RWPE1 (cell line): ENCODE measurements at places on chromosomes 3 and 15.

DNA sequence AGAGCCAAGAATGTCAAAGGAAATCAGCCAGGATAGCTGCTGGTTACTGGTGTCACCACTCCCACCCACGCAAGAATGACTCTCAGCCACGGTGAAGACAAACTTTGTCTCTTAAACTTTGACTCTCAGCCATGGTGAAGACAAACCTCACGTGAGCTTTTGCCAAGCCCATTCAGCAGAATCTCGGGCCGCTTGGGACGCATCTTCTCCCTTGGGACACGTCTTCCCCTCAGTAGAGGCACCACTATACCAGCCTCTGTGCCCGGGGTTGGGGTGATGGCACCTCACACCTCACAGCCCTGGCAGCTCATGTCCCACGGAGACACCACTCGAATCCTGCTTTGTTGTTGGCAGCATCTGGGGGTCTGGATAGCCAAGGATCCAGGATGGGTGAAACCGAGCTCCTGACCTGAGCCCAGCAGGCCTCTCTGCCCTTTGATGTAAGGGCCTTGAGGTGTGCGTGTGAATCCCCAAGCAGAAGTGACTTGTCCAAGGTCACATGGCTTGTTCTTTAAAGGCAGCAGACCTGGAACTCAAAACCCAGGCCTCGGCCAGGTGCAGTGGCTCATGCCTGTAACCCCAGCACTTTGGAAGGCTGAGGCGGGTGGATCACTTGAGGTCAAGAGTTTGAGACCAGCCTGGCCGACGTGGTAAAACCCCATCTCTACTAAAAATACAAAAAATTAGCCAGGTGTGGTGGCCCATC, 21.8 kb downstream of the RBPMS2 start:
- DNase-seq: no peak

GRCh38 chr3:64382153-64382552, 156.9 kb upstream of the PRICKLE2 start:
- no peak for DNase-seq

DNA sequence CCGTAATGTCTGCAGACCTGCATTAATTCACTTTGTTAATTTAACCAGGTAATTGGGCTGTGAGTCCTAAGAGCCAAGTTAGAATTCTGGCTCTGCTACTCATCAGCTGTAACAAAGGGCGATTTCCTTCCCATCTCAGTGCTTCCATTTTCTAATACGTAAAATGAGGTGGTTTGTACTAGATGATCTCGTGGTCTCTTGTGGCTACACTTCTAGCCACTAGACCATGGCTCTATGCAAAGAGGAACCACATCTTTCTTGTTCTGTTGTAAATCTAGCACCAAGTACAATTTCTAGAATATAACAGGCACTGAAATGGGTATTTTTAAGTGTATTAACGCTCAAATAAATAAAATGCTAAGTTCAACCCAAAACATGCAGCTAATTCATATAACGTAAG, 174.4 kb upstream of the THBS1 start:
- no peak for DNase-seq

DNA sequence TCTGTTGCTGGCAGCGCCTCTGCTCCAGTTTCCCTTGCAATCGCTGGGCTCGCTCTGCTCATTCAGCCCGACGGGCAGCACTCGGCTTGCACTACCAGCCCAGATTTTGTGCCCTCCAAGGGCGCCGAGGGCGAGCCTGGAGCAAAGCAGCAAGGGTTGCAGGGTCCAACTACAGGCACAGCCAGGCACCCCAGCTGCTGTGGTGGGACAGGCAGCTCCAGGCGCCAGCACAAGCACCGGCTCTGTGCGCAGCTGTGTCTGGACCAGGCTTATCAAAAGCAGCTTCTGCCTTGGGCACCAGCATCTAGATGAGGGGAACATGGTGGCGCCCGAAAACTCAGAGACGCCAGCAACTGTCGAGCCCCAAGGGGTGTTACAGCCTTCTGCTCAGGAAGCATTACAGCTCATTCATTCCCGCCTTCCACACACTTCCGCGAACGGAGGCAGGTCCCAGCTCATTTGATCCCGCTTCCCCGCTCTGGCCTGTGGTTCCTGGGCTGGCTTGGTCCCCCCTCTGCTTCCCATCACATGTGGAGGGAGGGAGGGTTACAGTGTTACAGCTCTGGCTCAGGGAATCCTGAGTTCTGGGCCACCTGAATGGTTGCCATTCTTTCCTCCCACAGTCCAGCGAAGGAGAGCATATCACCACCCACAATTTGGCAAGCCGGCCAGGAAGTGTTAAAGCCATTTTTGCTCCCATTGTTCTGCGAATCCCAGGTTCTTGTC, 409.9 kb upstream of the ALCAM start:
- DNase-seq: no peak

DNA sequence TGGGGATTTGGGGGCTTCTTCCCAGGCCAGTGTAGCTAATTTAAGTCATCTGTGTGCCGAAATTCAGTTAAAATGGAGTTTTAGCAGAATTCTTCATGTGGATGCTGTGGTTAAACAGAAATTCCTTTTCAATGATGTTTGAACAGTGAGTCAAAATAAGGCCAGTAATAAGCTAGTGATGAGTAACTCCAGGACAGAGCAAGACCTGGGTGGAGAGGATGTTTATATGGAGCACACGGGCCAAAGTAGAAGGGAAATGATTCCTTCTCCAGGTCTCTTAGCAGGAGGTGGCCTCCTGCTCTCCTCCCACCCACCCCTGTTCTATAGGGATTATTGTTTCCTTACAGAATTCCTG, 31.9 kb upstream of the UACA start:
- DNase-seq: peak; percentile 94

DNA sequence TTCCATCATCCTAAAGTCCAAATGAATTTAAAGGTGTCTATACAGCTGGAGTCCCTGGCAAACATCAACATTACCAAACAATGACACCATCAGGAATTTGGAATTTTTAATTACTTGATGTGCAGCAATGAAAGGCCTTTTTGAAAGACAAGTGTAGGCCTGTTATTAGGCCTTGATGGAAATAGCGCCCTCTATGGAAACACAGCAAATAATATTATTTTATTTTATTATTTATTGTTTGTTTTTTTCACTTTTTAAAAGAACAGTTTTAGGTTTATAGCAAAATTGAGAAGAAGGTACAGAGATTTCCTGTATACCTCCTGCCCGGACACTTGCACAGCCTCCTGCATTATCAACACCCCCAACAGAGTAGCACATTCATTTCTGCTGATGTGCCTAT, 18.1 kb upstream of the OR5AC2 start:
- no peak for DNase-seq

- peak; percentile 71 for DNase-seq
Observed at GRCh38 chr15:62063825-62064635, 2.7 kb upstream of the C2CD4A start.

DNA sequence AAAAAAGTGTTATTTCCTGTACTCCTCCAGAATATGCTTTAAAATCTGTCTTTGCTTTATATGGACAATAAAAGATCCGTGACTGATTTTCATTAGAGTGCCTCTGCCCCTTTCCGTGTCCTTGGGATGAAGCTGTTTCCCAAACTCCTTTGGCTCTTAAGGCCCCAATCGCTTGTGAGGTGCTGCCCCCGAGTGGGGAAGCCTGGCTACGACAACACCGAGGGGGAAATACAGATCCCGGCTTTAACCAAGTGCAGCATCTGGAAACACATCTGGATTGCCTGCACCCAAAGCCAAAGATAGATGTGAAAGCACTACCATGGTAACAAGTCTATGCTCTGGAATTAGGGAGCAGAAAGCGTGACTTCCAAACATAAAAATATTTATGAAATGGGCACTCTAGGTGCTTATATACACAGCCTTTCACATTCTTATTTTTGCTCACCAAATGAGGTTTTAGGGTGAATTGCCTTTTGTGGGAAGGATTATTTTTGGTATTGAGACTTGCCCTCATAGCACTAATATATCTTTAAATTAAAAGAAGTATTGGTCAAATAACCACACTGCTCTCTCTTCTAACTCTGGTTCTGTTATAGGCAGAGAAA, 40.6 kb upstream of the ADCY5 start:
- peak; percentile 65 for DNase-seq

DNA sequence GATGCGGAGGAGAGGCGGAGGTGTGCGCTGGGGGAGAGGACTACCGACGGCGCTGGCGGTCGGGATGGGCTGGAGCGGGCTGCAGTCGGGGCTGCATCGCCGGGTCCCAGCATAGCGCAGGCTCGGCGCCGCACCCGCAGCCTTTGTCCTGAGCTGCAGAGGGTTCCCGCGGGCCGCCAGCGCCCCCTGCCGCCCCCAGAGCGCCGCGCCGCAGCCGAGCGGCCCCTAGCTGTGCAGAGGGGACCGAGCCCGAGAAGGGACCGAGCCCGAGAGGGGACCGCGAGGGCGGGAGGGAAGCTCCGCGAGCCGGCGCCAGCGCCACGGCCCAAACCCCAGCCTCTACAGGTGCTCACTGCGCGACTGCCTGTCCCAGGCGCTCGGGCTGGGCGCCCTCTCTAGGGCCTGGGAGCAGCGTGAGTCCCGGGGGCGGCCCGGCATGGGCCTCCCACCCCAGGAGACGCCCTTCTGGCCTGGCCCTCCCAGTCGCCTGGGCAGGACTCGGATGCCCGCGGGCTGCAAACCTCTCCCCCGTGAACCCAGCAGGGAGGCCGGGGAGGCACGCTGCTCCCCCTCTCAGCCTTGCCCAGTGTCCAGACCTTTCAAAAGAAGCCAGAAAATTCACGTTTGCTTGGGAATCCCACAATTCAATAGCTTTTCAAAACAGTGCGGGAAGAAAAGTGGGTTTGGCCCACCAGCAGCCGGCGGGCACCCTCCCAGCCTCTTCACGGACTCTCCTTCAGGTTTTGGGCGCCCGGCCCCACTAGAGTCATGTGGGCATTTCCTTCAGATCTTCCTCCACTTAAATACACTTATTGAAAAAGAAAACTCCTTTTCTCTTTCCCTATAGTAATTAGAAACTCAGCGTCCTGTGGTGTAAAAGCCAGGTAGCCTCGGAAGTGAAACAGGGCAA, 134.7 kb downstream of the TPRA1 start:
- DNase-seq: peak; percentile 84

GRCh38 chr3:71090207-71090606, 493.3 kb downstream of the FOXP1 start:
- DNase-seq: no peak

- no peak for DNase-seq
Observed at GRCh38 chr15:65055201-65055870, 10.1 kb downstream of the SLC51B start.

DNA sequence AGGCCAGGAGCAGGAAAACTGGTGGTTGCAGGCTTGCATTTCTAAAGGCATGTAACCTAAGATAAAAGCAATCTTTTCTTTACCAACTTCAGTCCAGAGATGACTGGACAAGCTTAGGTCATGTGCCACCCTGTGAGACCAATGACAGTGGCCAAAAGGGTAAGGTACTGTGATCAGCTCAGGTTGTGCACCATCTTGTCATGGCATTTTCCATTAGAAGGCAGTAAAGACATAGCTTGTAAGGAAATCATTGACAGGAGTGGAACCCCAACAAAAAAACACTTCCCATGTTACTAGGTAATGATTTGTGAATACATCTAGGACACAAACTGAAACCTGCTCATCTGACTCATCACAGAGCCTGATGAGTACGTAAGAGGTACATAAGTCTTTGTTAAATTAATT, 35.2 kb downstream of the SSR3 start:
- DNase-seq: no peak

GRCh38 chr15:28983432-28984311, 97.9 kb downstream of the APBA2 start:
- DNase-seq: no peak

DNA sequence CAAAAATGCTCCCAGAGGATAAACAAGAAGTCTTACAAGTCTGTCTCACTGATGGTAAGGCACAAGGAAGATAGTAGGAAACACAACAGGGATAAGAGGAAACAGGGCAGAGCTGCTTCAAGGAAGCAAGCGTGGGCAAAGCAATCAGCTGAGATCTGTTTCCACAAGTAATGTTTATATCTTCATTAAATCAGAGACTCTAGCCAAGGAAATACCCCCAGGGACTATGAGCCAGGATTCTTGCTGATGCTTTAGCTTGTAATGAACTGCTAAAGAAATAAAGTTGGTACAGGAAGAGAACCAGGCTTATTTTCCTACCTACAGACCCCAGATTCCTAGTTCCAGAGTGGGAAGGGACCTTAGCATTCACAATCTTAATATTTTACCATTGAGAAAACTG, 112.7 kb upstream of the C3orf80 start:
- no peak for DNase-seq

DNA sequence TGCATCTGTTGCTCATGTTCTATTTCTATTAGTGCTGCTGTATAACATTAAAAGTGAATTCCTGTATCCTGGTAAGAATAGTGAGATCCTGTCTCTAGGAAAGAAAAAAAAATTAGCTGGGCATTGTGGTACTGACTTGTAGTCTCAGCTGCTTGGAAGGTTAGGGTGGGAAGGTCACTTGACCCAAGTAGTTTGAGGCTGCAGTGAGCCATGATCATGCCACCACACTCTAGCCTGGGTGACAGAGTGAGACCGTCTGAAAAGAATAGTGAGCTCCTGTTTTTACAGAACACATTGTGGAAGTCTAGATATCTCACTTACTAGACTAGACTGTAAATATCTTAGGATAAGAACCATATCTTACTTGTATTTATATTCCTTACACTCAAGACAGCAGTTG, 4.6 kb downstream of the ATP11B start:
- no peak for DNase-seq

DNA sequence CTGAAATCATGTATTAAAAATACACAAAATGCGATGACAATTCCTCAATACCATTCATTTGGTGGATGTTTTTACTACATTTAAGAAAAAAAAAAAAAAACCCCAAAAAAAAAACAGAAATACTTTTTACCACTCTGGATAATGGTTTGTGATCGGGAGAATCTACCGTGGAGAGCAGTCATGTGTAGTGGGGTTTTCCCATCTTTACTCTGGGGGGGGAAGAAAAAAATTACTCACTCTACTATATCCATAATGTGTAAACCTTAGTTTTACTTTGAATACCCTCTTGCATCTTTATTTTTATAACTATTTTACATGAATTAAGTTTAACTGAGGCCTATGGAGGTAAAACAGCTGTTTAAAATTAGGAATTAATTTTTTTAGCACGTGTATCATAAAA, 83.3 kb downstream of the ANKRD28 start:
- DNase-seq: no peak

GRCh38 chr3:73294537-73294936, 233.1 kb downstream of the EBLN2 start:
- DNase-seq: no peak

DNA sequence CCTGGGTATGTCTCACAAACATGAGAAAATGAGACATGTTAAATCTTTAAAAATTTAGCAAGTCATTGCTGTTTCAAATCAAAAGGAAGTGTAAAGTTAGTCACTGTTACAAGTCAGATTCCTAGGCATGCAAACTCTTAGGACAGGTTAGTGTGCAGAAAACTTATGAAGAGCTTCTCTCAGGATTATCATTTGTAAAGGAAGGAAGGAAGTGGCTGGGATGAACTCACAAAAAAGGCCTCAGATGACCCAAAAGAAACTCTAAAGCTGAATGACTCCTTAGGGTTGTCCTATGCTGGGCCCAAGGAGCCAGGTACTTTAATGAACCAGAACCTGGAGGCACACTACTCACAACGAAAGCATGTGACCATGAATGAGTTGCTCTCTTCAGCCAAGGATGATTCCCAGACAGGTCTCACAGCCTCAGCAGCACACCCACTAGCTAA, 25.0 kb downstream of the MSL2 start:
- DNase-seq: peak; percentile 30
